ENCODE measurements at places on chromosomes 5 and 9. TPM values are rescaled to one million over a fixed set of nuclear protein-coding genes. Genes with fewer than 3 reads are reported as not detected.

The GHR gene
- total RNA-seq = not detected

The GABRB2 gene
- total RNA-seq = not detected

- no peaks in the 10 kb centered on the region for H3K4me1 ChIP-seq
- no peak for DNase-seq
- no peak overlapping the region for H3K4me3 ChIP-seq
- H3K27ac ChIP-seq = no peak overlapping the region
Observed at GRCh38 chr5:142248853-142249462, 75.9 kb downstream of the SPRY4 start.

- no peaks in the 10 kb centered on the region for H3K36me3 ChIP-seq
- peaks cover 32% of the 10 kb centered on the region for H3K4me1 ChIP-seq
- H3K4me3 ChIP-seq = no peak overlapping the region
- peaks cover 3% of the 10 kb centered on the region for H3K27me3 ChIP-seq
Observed at GRCh38 chr5:109656829-109657228, 32.9 kb upstream of the MAN2A1 start.

DNA sequence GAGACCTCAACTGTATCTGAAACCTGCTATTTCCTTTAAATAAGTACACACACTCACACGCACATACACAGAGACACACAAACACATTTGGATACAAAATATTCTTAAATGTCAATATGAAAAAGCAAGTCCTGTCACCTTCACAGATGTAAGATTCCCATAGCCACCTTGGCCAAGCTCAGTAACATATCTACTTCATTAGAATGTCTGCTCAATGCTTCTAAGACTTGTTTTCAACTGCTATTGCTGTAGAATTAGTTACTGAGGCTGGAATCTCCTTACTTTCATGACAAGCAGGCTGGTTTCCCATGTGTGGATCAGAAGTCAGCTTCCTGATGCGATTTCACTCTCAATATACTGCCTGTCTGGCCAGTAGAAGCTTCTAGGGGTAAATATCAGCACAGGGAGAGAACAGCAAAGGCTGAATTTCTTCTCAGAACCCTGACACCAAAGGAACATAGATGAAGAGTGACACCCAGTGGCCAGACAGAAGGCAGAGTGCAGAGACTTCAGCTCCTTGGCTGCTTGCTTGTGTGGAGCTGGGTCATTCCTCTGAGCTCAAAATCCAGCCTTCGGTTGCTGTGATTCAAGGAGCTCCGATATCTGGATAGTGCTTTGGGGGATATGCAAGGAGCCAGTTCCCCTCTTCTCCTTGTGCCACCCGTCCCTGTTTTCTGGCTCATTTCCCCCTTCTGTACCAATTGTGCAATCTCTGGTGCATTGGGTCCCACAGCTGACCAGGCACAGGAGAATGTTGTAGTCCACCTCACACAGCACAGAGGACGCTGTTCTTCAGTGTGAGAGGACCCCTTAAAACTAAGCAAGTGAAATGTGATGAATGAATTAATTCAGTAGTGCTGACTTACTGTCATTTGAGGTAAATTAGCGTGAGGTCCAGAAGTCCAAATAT lies 26.6 kb upstream of the ABLIM3 start:
- no peaks in the 10 kb centered on the region for H3K4me1 ChIP-seq
- H3K36me3 ChIP-seq = no peaks in the 10 kb centered on the region
- no peak overlapping the region for H3K4me3 ChIP-seq

DNA sequence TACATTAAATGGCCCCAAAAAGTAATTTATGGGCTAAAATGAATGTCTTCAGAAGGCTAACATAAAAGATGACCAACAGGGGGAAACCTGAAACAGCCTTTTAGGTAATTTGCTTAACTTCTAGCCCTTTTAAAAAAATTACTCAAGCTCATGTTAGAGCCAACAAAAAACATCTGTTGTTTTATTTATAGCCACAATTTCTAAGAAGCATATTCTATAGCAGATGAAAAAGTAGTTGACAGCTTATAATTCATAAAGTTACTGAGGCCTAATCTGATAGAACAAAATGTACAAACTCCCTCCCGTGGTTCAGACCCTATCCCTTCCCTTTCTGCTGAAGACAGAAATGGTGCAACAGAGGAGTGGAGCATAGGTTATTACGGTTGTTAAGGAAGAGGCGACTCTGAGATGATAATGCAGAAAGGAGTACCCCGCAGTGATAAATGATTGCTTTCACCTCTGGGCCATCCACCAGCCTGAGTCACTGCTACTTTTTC lies 46.1 kb downstream of the PIK3R1 start:
- no peaks in the 10 kb centered on the region for H3K27me3 ChIP-seq
- H3K27ac ChIP-seq = peak overlapping the region; percentile 21
- no peak overlapping the region for H3K4me3 ChIP-seq
- DNase-seq = no peak

DNA sequence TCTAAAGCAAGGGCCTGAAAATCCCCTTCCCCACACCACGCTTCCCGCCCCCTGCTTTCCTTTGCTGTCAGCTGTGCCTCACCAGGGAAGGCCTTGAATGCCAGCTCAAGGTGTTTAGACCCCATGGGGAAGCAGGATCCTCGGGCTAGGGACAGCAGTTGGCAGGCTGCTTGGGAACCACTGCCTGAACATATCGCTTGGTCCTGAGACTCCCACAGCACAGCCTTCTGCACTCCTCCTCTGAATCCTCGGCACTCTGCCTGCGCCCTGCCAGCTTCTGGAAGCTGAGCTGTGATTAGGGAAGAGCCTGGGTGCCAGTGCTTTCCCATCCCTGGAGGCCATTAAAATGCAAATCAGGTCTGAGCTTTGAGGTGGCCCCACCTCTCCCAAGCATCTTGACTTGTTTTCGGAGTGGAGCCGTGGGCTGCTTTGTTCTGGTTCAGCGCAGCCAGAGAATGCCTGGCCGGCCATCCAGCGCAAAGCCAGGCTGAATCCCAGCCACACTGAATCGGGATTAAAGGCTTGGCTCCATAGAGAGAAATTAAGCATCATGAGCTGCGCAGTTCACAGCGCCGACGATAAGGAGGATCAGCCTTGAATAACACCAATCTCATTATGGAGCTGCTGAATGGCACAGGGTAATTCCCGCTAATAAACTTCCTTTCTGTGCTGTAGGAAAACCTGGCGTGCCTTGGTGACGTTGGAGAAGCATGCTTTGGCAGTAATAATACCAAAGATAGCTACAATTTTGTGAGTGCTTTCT lies 40.0 kb downstream of the AMBP start:
- no peaks in the 10 kb centered on the region for H3K4me1 ChIP-seq
- no peaks in the 10 kb centered on the region for H3K27me3 ChIP-seq
- H3K27ac ChIP-seq = no peak overlapping the region
- DNase-seq = no peak
- H3K36me3 ChIP-seq = no peaks in the 10 kb centered on the region

The CCL27 gene
- 0.69 TPM for total RNA-seq

- no peaks in the 10 kb centered on the region for H3K4me1 ChIP-seq
- H3K27ac ChIP-seq = no peak overlapping the region
- no peak overlapping the region for H3K4me3 ChIP-seq
Observed at GRCh38 chr5:102668220-102668932, 86.7 kb upstream of the PAM start.

DNA sequence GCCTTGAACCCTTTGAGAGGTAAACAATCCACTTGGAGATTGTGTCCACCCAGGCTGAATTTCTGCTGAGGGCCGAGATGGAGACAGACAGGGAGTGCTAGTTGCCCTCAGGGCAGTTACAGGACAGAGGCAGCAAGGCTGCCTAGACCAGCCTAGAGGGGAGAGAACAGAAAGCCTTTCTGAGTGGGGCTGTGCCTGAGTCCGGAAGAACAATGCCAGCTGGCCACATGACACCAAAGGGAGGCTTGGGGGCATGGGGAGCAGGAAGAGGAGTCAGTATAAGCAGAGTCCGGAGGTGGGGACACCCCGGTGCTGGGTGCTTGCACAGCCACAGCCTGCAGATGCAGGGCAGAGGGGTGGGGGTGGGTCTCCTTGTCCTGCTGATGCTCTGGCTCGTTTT lies 145.7 kb downstream of the CFAP90 start:
- no peak overlapping the region for H3K4me3 ChIP-seq
- H3K27ac ChIP-seq = no peak overlapping the region
- no peaks in the 10 kb centered on the region for H3K4me1 ChIP-seq
- H3K27me3 ChIP-seq = peaks cover 18% of the 10 kb centered on the region

DNA sequence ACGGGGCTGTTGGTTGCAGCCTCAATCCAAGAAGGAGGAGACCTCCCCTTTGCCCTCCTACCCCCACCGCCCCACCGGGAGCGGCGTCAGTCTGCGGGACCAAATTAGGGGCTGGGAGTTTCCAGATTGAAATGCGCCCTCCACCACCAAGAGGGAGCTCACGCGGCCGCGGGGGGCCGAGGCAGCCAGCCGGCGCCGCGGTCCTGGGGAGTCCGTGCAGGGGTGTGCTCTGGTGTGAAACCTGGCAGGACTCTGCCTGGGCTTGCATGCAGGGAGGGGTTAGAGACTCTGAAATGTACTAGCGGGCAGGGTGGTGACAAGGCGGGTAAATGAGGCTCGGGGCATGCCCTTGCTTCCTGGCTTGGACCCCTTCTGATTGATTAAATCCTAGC lies 989 bp upstream of the FBN2 start:
- no peaks in the 10 kb centered on the region for H3K36me3 ChIP-seq
- DNase-seq = no peak
- H3K27me3 ChIP-seq = peaks cover 39% of the 10 kb centered on the region
- H3K4me3 ChIP-seq = no peak overlapping the region
- H3K27ac ChIP-seq = no peak overlapping the region
- H3K4me1 ChIP-seq = peaks cover 2% of the 10 kb centered on the region

DNA sequence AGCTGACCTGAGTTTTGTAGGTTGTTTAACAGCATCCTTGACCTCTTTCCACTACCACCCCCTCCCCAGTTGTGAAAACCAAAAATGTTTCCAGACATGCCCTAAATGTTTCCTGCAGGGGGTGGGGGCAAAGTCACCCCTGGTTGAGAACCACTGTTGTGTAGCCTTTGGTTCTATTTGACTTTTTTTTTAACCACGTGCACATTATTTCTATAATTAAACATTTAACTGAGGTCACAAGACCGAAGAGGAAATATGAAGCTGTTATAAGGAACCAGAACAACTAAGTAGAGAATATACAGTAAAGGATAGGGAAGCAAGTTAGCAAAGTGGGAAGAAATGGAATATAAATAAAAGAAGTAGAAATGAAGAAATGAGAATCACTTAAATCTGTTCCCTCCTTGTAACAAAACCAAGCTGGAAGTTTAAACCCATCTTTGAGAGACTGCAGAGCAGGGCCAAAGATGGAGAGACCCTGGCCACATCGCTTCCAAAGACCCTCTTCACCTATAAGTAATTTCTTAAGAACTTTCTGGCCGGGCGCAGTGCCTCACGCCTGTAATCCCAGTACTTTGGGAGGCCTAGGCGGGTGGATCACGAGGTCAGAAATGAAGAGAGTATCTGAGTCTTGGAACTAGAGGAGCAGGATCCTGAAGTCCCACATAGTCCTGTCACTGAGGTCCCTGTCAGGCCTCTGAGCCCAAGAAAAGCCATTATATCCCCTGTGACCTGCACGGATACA lies 14.4 kb downstream of the SIT1 start:
- H3K27ac ChIP-seq = no peak overlapping the region
- no peak overlapping the region for H3K4me3 ChIP-seq
- DNase-seq = no peak
- no peaks in the 10 kb centered on the region for H3K27me3 ChIP-seq
- peaks cover 46% of the 10 kb centered on the region for H3K4me1 ChIP-seq
